Stimulated activated CD8-positive, alpha-beta memory T cell treated with anti-CD3 and anti-CD28 coated beads, Interleukin-4, amount 100 ng/mL, for 1 hour (primary cell): ENCODE measurements at places on chromosomes 16 and 17.

GRCh38 chr17:78993241-78993956, 13.7 kb upstream of the LGALS3BP start:
- peak; percentile 23 for DNase-seq

- DNase-seq = no peak
These were observed 1.6 kb downstream of the SLC47A2 start for GRCh38 chr17:19714542-19715411.

- DNase-seq = no peak
These were observed 184.8 kb upstream of the ZFHX3 start for GRCh38 chr16:73232555-73233328.

- DNase-seq = no peak
These were observed 32.2 kb downstream of the MARCHF10 start for GRCh38 chr17:62775876-62776275.

DNA sequence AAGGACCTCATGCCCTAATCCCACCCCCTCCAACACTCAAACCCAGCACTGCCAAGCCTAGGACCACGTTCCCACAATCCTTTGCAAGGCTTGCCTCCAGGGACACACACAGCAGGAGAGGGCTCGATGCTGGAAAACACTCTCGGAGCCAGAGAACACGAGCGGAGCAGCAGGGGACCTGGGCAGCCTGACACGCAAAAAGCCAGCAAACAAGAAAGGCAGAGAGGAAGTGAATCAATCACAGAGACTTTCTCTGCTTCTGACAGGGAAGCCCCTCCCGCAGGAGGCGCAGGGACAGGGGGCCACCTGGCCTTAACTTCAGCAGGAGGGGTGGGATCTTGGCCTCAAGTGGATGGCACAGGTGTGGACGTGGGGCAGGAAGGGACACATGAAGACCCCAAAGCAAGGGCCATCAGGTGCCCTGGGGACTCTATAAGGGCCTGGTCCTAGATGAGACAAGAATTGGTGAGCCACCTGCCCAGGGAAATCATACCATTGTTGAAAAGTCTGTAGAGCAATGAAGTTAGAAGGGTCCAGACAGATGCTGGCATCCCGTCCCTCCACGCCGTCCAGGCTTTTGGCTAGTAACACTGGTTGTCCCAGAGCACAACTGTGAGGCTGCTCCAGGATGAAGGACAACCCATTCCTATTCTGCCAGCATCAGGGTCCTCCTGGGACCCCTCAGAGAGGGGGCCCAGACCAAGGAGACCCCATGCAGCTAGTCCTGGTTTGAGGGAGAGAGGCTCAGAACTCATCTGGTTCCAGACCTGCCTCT, 2.2 kb downstream of the SDK2 start:
- no peak for DNase-seq

- no peak for DNase-seq
These were observed 8.3 kb downstream of the SEC14L1 start for GRCh38 chr17:77148940-77149510.
